ENCODE measurements at places on chromosomes 2 and 18.

DNA sequence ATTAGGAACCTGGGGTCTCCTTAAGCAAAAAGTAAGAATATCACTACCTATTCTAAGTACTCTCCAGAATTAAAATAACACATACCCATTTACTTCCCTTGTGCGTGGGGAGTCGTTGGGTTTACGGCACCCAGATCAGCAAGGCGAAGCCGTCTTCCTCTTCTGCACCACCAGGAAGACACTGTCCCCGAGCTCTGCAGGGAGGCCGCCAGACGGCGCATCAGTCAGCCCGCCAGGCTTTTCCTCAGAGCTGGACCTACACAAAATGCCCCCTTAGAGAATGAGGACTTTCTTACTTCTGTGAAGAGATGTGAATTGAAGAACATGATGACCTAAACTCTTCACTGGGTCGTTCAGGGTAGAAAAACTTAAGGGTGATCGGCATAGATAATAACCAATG lies 526.5 kb downstream of the GALR1 start:
- DNase-seq, result no peak

DNA sequence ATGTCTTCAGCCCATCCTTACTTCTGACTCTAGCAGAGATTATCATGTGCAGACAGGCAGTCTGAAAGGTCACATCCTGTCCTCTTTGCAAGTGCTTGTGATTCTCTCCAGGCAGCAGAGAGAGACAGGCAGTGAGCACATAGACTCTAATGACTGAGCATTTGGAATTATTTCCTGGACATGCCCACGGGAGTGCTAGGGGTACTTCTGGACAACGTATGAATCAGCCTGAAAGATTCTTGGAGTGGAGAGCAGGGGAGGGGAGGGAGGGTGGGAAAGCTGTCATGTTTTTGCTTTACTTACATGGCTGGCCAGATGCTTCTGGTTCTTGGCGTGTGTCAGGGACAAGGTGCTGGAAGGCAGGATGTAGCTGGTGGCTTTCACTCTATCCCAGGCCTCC lies 150.6 kb downstream of the RIF1 start:
- DNase-seq, result no peak

DNA sequence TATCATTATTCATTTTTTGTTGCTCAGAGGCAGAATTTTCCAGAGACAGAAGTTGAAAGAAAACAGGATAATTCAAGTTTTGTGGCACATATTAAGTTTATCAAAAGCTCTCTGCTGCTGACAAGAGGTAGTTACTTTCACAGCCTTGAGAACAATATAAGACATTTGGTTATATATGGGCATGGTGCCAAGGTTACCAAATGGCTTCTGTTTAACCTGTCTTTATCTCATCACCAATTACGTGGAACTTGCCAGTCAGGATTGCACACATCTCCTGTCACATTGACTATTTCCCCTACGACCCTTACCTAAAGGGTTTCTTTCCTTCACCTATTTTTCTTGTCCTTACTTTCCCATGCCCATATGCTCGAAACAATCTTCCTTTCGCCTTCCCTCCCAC lies 35.9 kb downstream of the KLF7 start:
- DNase-seq, result no peak

DNA sequence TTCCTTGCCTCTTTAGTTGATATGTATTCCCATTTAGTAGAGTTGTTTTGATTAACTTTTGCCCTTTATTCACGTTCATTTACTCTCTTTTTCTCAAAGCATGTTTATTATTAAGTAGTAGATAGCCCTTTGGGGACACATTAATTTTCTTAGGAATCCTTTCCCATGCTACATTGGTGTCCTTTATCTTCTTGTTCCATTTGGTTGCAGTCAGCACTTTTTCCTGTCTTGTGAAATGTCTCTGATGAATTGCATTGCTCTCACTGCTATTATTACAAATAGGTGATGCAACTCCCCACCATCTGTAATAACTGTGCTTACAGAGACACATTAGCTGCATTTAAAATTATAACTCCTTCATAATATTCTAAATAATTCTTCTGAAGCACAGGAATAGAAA lies 428.5 kb upstream of the CNTNAP5 start:
- no peak for DNase-seq

DNA sequence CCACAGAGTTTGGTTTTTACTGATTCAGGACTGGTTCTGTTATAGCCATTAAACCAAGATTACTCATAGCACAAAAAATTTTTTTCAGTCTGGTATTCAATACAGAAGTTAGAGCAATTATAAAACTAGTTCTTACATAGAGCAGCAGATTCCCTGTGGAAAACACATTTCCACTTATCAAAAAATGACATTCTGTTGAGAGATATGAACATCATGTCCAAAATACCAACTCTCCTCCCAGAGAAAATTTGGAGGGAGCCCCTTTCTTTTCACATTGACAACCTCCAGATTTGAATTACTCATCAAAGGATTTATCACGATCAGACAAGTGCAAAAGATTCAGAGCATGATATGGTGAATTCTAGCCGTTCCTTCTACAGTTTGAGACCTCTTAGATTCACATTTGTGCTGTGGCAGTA lies 126.8 kb upstream of the SERPINE2 start:
- DNase-seq, result no peak

- DNase-seq, result no peak
Observed at GRCh38 chr18:34659579-34660517, 50.2 kb upstream of the DTNA start.

GRCh38 chr2:169670215-169670651 lies 24.0 kb downstream of the CFAP210 start:
- DNase-seq, result no peak

GRCh38 chr2:215973954-215974699 lies 39.2 kb downstream of the MREG start:
- no peak for DNase-seq

- DNase-seq, result no peak
Observed at GRCh38 chr2:88597168-88597567, 30.1 kb downstream of the EIF2AK3 start.

- DNase-seq, result peak; percentile 59
Observed at GRCh38 chr18:51195451-51196117, 1.9 kb downstream of the MEX3C start.

DNA sequence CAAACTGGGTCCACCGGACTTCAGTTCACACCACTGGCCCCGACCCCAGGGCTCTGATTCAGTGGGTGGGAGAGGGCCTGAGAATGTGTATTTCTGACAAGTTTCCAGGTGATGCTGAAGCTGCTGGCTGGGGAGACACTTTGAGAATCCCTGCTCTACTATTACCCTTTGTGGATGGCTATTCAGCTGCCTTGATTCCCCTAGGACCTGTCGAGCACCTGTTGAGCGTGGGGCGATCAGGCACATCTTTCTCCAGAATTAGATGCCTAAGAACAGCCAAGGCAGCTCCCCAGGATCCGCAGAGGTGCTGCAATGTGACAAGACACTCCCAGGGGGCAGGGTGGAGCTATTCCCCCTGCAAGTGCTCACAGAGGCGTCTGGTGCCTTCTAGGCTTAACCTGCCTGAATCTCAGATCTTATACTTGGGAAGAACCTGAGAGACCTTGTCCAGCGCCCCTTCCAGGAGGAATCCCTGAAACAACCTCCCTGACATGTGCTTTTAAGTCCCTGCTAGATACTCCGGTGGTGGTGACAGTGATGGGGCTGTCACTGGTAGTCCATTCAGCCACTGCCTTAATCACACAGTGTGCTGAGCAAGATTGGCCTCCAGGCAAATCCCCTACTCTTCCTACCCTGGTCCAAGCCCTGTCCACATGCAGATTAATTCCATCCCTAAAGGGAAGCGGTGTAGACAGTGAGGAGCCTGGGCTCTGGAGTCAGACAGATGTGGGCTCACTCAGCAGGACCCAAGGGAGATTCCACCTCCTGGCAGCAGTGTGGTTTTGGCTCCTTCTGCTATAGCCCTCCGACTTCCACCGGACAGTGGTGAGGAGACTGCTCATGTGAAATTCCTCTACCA lies 43.4 kb upstream of the OTOF start:
- DNase-seq, result no peak

DNA sequence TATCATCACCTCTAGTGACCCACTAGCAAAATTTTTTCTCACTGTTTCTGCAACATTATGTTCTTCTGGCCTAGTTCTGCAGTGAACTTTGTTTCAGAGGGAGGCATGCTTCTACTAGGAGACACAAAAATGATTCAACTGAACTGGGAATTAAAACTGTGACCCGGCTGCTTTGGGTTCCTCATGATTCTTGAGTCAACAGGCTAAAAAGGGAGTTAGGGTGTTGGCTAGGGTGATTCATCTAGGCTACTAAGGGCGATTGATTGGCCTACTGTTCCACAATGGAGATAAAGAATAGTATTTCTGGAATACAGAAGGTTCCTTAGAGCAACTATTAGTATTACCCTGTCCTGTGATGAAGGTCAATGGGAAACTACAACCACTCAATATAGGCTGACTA lies 179.5 kb downstream of the PPP1R1C start:
- DNase-seq, result no peak

DNA sequence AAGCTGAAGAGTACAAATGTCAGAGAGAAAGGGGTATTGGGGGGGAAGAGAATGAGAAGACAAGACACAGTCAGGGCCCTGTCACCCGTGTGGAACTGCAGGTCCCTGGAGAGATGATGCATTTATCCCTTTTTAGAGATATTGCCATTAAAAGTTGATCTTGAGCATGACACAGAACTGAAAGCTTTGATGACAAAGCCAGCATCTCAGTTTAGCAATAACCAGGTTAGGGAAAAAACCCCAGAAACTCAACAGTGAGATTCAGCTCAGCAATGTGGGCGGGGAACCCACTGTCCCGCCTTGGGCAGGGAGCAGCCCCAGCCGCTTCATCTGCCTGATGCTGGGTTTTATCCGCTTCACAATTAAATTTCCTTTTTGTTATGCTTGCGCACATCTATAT lies 181.1 kb downstream of the NEDD4L start:
- no peak for DNase-seq

DNA sequence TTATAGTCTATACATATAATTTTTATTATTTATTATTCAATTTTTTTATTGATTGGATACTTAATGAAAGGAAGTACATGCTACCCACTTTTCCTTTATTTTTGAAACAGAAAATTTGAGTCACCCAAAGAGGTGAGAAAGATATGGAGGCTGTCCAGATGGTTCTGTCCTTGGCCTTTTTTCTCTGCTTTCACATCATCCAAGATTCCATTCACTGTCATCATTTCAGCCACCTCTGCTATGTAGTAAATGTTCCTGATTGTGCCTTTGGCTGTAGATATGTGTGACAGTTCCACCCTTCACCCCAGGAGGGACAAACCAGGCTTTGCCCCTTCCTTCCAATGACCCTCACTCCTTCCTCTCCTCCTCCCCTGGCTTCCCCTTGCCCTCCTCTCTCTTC lies 675.7 kb upstream of the ID2 start:
- DNase-seq, result no peak

- no peak for DNase-seq
Observed at GRCh38 chr18:48548011-48548771, 9.4 kb downstream of the CTIF start.

- no peak for DNase-seq
Observed at GRCh38 chr2:102186791-102187495, at the start of gene IL1RL2. Gene IL1RL2 (plus strand): TSS chr2:102187023. CDS start chr2:102187868, 845 bp downstream.

GRCh38 chr2:67312871-67313270 lies 84.3 kb upstream of the ETAA1 start:
- no peak for DNase-seq

- no peak for DNase-seq
Observed at GRCh38 chr2:64587561-64587960, 63.4 kb downstream of the AFTPH start.

GRCh38 chr2:38192976-38193375 lies 117.0 kb upstream of the CYP1B1 start:
- no peak for DNase-seq

DNA sequence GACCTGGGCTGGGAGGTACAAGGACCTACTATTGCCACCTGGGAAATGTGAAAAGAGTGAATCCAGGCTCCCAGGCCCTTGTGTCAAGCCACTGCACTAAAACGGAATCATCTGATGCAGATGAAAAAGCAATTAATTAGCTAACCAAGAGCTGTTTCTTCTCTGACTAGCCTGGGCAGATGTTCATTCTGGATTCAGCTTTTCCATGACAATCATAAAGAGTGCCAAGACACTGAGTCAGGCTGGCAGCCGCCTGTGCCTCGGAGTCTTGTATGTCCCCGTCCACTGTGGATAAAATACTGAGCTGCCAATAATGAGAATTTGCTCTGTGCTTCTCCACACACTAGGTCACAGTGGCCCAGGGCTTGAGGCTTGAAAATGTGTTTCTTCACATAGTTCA lies 21.7 kb upstream of the LCLAT1 start:
- DNase-seq, result no peak

DNA sequence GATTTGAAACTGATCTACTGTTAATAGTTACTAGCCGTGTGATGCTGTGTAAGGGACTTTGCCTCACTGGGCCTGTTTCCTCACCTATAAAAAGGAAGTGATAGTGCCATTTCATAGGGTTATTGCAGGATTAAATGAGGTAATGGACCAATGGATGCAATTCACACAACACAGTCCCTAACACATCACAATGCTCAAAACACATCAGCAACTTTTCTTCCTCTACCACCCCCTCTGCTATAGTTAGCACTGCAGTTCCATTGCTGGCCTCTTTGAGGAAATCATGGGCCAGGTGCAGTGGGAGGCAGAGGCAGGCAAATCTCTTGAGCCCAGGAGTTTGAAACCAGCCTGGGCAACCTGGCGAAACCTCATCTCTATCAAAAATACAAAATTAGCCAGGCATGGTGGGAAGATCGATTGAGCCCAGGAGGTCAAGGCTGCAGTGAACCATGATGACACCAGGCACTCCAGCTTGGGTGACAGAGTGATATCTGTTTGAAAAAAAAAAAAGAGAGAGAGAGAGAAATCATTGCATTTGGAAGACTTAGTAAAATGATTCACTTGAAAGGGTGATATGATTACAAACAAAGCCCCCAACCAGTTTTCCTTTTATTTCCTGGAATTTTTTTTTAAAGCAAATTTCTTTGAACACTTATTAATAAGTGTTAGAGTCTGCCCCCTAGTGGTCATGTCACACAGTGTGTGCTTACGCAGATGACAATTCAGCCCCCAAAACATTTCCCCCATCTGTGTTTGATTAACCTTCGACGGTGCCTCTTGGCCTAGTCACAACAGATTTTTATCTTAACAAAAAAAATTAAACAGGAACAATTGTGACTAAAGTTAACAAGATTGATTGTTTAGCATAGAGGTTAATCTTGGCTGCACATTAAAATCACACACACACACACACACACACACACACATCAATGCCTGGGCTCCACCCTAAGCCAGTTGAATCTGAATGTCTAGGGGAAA lies 88.6 kb upstream of the BCL11A start:
- DNase-seq, result peak; percentile 35

DNA sequence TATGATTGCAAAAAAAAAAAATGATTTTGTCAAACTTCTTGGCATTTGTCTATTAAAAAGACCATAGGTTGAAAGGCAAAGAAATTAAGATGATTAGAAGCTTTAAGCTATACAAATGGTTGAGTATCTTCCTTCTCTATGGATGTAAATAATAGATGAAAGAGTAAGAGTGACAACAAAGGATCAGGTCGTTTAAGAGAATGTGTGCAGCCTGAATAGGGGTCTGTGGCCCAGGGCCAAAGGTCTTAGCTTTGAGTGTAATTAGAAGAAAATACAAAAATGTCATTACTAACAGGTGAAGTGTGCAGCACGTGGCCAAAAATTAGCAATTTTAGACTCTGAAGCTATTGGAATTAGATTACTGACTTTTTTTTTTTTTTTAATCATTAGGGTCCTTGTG lies 122.4 kb downstream of the GREB1L start:
- DNase-seq, result no peak
